Stimulated activated CD4-positive, alpha-beta T cell treated with anti-CD3 and anti-CD28 coated beads, Interleukin-1b, Interleukin-23, amount 100 ng/mL, for 4 hours (primary cell): ENCODE measurements at places on chromosomes 11 and 22.
A peak's percentile ranks its signal among the peaks of the same experiment; 100 is the strongest.

DNA sequence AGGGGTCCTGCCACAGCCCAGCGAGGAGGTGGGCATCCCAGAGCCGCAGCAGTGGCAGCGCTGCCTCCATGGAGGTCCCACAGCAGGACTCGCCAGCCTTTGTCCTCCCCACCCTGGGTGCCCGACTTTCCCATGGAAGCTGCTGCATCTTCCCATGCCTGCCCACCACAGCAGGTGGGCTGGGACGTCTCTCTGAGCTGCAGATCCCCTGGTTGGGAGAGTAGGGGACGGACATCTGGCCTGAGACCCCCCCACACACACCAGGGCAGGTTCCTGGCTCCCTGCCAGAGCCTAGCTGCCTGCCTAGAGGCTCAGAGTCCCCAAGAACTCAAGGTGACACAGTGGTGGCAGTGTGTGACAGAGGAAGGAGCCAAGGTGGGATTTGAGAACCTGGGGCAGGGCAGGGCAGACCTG, 21.5 kb upstream of the PRR5 start:
- no peak for DNase-seq

DNA sequence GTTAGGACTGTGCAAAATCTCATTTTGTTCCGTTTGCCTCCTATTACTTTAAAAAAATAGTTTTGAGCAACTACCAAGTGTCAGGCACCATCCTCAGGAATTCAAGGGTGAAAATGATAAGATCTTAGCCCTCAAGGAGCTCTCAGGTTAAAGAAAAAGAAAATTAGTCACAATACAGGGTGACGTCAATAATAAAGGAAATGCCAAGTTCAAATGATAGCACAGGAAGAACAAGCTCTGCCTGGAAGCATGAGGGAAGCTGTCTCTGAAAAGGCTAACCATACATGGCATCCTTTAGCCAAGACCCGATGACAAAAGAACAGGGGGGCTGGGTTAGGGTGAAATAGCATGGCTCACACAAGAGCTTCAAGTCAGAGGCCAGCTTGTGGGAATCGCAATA, 11.1 kb upstream of the MPZL2 start:
- no peak for DNase-seq

- DNase-seq = no peak
These were observed 151.3 kb downstream of the SHANK2 start for GRCh38 chr11:71101046-71101445.

- no peak for DNase-seq
These were observed 45.6 kb downstream of the SMCO4 start for GRCh38 chr11:93497596-93497995.

DNA sequence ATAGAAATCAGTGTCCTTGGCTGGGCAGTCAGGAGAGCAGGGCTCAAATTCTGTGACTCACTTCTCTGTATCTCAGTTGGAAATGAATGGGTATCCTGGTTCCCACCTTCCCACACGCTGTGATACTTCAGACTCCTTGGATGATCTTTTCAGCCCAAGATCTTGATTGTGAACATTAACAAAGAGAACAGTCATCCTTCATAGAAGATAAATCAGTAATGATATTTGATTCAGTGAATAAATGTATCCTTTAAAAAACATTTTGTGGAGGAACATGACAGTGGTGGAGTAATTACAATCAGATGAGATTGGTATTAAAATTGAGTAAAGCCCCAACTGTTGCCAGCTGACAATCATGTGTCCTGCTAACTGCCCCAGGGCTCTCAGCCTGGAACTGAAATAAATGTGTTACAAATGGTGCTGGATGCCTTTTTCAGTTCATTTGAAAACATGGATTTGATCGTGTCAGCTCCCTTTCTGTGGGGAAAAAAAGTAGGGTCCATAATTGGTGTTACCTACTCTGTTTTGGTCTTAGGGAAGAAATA, 72.9 kb upstream of the OR5AN1 start:
- no peak for DNase-seq

- DNase-seq = no peak
These were observed 110.4 kb downstream of the ELP4 start for GRCh38 chr11:31619980-31620379.

GRCh38 chr22:19275104-19275503, 16.4 kb downstream of the CLTCL1 start:
- DNase-seq = no peak

DNA sequence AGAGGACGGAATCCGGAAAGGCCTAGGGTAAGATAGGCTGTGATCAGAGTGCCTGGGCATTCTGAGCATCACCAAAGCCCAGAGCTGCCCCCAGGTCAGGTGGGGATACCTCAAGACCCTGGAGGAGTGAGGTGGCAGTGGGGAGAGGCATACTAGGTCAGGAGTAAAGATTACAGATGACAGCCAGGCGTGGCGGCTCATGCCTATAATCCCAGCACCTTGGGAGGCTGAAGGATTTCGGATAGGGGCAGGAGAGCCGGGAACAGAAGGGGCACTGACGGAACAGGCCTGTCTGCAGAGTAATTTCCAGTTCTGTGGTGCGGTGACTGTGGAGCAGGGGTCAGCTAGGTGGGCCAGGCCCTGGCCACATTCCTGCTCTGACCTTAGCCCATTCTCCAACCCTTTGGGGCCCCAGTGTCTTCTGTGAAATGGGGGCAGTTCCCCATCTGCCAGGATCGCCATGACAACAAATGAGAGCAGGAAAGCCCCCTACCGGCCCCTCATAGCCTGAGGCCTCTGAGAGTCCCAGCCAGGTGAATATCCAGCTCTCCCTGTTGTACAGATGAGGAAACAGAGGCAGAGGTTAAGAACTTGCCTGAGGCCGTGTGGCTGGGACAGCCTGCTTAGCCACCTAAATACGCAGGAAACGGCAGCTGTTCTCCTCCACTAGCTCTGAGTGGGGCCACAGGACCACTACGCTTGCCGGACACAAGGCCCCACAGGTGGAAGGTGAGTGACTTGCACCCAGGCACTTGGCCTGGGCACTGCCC, 9.2 kb downstream of the BAD start:
- DNase-seq = no peak

DNA sequence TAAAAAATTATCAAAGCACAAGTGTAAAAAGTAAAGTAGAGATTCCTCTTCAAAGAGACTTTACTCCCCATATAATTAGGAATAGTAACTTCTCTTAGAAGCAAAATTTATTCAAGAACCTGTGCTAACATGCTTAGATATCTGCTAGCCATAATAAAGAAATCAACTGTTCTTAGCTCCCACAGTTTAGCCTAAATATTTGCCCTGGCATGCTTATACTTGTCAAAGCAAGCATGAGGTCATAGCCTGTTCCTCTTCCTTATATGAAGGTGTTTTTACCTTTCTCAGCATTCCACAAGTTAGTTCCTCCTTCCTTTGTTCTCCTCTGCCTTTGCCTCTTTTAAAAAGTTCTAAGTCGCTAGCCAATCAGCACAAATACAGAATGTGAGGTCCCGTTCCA, 30.3 kb downstream of the RIC3 start:
- DNase-seq = no peak

DNA sequence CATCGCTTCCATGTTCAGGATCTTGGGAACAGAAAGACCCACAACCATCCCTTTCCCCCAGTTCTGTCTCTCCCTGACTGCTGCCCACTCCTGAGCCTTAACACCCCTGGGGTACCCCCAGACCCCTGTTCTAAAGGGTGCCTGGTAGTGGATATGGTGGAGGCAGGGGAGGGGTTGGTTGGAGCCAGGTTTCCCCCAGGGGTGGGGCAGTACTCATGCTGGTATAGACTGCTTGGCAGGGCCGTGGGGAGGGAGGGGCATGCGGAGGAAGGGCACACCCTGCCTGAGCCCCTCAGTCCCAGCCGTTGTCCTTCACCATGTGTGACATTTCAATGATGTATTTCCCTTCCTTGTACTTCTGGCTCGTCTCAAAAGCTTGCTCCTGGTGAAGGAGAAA, 4.0 kb downstream of the YPEL4 start:
- no peak for DNase-seq

DNA sequence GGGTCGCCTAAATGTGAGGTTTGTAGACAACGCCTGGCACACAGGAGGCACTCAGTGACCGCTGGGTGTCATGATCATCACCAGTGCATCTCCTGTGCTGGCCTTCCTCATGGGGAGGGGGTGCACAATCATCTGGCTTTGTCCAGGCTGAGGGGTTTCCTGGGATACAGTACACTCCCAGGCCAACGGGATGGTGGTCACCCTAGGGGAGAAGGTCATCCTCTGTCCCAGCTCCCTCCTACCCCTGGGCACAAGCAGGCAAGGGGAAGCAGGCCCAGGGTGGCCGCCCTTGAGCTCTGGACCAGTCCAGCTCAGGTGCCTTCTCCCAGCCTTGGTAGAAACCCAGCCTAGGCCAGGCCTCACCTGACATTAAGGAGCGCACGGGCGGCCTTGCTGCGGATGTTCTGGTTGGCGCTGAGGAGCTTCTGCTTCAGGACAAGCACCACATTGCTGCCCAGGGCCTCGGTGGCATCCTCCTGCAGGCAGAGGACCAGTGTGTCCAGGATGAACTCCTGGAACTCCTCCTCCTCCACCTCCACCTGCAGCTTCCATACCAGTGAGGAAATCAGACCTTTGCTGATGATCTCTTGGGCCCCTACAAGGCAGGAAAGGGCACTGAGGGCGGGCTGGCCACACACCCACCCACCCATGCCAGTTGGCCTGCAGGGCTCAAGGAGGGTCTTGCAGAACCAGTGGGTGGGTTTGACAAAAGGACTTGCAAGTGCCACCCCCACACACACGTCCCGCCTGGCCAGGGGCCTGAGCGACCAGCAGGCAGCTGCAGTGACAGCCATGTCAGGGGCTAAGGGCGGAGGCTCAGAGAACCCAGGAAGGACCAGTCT, 6.6 kb upstream of the GNAZ start:
- no peak for DNase-seq

DNA sequence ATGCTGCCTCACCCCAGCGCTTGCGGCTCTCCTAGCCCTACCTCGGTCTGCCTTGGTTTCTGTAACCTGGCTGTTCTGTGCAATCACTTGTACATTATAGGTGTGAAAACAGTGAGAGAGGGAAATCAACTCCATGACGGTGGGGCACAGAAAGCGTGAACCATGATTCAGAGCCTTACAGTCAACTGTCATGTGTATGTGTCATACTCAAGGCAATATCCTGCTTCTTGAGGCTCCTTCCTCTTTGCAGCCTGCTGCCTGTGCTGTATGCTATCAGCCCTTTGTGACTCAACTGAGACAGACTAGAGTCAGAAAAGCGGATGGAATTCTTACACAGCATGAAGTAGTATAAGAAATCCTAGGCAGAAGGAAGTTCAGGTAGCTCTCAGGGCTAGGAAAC, 2.1 kb downstream of the NRIP3 start:
- peak; percentile 28 for DNase-seq

GRCh38 chr11:19577391-19577975, 135.2 kb upstream of the NAV2 start:
- DNase-seq = no peak

DNA sequence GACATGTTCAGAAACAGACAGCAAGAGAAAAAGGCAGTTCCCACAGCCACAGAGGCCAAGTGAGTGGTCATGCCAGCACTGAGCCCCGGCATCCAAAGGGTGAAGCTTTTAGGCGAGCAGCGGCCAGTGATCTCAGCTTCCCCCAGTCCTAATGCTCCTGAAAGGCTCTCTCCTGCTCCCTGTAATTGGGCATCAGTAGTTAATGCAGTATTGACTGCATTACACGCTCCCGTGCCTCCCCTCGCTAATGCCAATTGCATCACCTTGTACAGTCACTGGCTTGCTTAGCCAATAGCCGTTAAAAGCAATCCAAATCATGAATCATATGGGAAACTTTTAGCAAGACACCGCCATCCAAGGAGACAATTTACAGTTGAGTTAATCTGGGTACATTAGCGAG, 4.9 kb downstream of the LMO1 start:
- no peak for DNase-seq

- DNase-seq = no peak
These were observed 264.4 kb downstream of the CTTN start for GRCh38 chr11:70662691-70663098.

DNA sequence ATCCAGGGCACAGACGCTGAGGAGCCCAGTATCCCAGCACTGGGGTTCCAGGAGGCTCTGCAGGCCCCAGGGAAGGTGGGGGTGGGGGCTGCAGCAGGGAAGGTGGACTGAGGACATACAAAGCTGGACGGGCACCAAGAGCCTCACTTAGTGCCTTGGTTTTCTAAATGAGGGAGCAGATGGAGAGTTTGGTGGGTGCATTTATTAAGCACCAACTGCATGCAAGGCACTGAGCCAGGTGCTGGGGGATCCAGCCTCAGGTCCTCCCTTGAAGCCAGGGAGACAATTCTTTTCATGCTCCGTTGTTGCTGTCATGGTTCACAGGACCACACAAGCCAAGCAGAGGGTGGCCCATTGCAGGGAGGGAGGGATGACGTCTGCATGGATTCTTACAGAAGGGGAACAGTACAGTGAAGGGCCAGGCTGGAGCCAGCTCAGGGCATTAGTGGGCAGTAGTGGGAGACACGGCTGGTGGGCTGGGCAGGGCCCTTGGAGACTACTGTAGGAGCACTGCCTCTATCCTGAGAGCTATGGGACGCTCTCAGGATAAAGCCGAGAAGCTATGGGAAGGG, 65.0 kb downstream of the MACROD1 start:
- DNase-seq = no peak

DNA sequence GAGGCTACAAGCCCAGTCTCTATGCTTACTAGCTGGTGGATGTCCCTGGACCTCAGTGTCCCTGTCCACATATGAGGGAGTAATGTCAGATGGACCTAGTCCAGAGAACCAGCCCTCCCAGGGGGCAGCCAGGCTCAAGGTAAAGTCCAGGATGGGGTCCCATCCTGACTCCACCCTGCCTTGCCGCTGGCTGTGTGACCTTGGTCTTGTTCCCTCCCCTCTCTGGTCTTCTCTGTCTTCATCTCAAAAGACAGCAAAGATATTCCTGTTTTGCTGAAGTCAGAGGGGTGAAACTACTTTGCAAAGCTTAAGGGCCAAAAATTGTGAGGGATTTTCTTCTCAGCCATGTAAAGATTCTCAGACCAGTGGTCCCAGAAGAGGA, 9.2 kb upstream of the C11orf96 start:
- DNase-seq = no peak

GRCh38 chr11:113408206-113408605, 20.6 kb downstream of the ANKK1 start:
- no peak for DNase-seq

GRCh38 chr11:33438301-33438700, 181.1 kb downstream of the HIPK3 start:
- no peak for DNase-seq

GRCh38 chr11:44416776-44417175, 106.8 kb upstream of the ALX4 start:
- no peak for DNase-seq

GRCh38 chr11:33021501-33021900, 5.8 kb downstream of the DEPDC7 start:
- no peak for DNase-seq

- DNase-seq = no peak
These were observed 1.6 kb downstream of the CD81 start for GRCh38 chr11:2378527-2379210.

GRCh38 chr22:29520851-29521250, 32.7 kb downstream of the THOC5 start:
- DNase-seq = no peak

DNA sequence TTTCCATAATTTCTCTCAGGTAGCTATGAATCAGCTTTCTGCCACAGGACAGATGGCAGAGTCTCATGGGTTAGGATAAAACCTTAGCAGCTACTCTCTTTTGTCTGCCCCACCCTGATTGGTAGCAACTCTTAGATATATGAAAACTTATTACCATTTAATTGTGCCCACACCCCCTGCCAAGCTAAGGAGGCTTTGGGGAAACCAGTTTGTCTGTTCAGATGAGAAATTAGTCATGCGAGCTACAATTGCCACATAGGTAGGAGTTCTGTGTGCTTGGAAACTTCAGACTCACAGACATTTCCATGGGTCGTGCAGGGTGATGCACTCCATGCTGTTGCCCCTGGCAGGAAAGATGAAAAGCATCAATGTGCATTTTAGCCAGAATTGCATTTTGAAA, 39.9 kb downstream of the CD44 start:
- DNase-seq = no peak
